CD4-positive, alpha-beta T cell treated with Interferon gamma for 1 hour (primary cell): ENCODE measurements at places on chromosomes 7 and 10.
A peak's percentile ranks its signal among the peaks of the same experiment; 100 is the strongest.

DNA sequence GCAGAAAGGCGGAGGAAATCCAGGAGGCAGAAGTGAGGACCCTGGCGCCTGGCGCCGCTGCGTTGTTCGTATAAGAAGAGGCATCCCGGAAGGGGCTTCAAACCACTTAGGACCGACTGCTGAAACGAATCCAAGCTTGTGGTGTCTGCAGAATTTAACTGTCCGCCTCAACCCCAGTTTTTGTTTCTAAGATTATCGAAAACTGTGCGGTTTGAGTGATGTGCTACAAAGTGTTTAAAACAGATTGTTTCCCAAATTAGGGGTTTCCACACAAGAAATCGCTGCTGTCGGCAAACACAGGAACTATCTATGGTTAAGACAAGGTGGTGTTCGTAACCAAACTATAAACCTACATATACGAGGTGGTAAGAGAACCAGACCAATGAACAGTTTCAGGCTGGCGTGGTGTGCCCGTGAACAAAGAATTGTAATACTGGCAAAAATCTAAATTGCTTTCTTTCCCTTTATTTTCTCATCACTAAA is 835 bp upstream of the DGKI start:
- DNase-seq: no peak

- peak; percentile 49 for DNase-seq
Observed at GRCh38 chr7:151925446-151926335, 30.6 kb upstream of the GALNTL5 start.

GRCh38 chr7:107632492-107632865 is 28.1 kb upstream of the SLC26A4 start:
- DNase-seq: no peak

- no peak for DNase-seq
Observed at GRCh38 chr7:106793015-106793975, 71.8 kb upstream of the PIK3CG start.

DNA sequence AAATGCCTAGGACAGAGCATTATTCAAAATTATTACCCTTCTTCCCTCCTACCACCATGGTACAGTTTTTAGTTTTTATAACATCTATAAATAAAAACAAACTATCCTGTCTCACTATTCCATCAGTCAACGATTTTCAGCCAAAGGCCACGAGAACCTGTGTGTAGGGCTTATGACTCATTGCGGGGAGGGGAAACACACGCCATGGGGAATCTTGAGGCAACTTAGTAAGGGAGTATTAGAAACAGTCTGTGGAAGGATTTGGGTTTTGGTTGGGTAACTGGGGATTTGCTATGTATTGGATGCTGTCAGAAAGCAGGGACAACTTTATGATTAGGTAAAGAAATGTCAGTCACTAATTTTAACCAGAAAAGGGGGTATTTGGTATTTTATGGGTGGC is 14.7 kb downstream of the GPR141 start:
- DNase-seq: no peak

DNA sequence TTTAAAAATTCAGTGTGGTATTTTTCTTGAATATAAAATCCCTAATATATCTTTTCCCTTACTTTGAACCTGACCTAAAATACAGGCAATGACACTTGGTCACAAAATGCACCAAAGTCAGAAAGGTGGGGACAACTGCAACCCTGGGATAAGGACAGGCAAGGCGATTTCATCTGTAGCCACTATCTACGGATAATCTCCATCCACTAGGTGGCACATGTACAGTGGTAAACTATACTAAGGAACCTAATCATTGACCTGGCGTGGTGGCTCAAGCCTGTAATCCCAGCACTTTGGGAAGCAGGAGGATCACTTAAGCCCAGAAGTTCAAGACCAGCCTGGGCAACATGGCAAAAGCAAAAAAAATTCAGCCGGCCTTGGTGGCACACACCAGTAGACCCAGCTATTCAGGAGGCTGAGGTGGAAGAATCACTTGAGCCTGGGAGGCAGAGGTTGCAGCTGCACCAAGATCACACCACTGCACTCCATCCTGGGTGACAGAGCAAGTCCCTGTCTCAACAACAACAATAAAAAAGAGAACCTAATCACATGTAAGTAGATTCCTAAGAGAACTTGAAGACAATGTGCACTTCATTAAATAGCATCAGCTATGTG is 98.9 kb downstream of the KMT2C start:
- DNase-seq: no peak

- DNase-seq: no peak
Observed at GRCh38 chr10:123272171-123272570, 118.0 kb downstream of the BUB3 start.

GRCh38 chr7:52735656-52736055 is 299.8 kb upstream of the POM121L12 start:
- DNase-seq: no peak

DNA sequence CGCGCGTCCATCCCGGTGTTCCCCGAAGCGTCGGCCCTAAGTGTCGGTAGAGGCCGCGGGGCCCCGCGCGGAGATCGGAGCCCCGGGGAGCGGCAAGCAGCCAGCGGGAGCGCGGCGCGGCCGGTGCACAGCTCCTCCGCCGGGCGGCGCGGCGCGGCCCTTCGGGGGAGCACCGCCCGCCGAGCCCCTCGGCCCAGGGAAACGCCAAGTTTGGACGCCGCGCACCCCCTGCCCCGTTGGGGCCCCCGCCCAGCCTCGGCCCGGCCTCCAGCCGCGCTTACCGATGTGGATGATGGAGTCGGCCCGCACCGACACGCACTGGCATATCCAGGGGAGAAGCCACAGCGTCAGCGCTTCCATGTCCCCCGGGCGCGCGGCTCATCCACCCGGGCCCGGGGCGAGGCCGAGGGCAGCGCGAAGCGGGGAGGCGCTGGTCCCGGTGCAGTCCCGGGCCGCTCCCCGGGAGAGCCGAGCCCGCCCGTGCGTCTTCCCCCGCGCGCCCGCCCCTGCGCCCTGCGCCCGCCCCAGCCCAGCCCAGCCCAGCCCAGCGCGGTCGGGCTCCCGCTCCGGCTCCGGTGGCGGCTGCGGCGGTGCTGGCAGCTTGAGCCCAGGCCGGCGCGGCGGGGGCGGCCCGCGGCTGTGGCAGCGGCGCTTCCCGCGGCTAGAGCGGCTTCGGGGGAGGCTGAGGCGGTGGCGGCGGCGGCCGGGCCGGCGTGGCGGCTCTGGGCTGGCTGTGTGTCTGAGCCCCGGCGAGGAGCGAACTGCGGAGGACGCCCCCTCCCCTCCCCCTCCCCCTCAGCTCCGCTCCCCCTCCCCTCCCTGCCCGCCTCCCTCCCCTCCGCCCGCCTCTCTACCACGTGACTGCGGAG is at the start of gene GRID1:
GRID1 (minus strand) TSS at position 763 of the 869 bp plus-strand sequence.
- DNase-seq: no peak

GRCh38 chr7:44498230-44498954 is 7.9 kb upstream of the NUDCD3 start:
- DNase-seq: no peak

GRCh38 chr10:69453795-69454194 is 2.5 kb downstream of the TSPAN15 start:
- no peak for DNase-seq

GRCh38 chr10:34899161-34899560 is 84.1 kb upstream of the PARD3 start:
- DNase-seq: no peak

GRCh38 chr7:127953423-127954356 is 77.5 kb downstream of the LRRC4 start:
- no peak for DNase-seq

- DNase-seq: no peak
Observed at GRCh38 chr7:5234852-5235831, 45.1 kb downstream of the WIPI2 start.

- no peak for DNase-seq
Observed at GRCh38 chr7:117085769-117086463, 132.6 kb downstream of the ST7 start.

DNA sequence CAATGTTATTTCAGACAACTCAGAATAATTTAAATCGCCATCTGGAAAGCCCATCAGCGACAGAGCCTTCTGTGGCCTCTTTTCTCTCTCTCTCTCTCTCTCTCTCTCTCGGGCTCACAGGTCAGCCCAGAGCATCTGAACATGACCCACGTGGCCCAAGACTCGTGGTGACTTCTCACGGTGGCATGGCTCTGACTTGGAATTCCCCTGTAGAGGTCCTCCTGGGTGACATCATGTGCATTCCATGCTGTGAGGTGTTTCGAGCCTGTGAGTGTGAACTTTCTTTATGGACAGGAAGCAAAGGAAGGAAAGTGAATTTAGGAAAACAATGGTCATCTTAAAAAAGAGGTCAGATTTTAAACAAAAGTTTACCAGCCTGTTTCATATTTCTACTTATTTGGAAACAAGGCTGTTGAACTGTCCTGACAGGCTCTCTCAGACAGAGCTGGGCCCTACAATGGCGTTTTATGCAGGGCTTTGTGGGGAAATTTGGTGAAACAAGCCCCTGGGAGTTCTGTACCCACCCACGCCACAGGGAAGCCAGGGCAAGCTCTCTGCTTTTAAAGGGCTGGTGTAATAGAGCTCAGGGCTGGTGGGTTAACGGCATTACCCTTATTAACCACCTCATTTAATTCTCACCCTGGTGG is 359.7 kb upstream of the ZNF32 start:
- DNase-seq: no peak

DNA sequence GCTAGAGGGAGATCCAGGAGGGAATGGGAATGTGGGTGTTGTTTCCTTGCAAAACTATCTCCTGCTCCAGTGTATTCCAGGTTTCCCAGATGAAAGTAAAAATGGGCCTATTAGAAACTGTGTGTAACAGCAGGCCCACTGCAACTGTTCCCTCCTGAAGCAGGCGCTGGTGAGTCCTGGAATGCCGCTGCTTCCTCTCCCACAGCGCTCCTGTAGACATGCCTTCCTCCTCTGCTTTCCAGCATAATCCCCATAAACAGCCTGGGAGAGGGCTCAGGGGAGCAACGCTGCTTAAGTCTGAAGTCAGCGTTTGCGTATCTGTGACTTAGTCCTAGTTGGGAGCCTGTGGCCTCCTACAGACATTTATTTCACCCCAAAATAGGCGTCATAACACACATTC is 551.0 kb upstream of the FOXK1 start:
- DNase-seq: no peak

GRCh38 chr10:130656187-130656575 is 520.0 kb downstream of the GLRX3 start:
- DNase-seq: no peak

GRCh38 chr10:3385487-3385886 is 212.9 kb upstream of the PITRM1 start:
- DNase-seq: no peak

DNA sequence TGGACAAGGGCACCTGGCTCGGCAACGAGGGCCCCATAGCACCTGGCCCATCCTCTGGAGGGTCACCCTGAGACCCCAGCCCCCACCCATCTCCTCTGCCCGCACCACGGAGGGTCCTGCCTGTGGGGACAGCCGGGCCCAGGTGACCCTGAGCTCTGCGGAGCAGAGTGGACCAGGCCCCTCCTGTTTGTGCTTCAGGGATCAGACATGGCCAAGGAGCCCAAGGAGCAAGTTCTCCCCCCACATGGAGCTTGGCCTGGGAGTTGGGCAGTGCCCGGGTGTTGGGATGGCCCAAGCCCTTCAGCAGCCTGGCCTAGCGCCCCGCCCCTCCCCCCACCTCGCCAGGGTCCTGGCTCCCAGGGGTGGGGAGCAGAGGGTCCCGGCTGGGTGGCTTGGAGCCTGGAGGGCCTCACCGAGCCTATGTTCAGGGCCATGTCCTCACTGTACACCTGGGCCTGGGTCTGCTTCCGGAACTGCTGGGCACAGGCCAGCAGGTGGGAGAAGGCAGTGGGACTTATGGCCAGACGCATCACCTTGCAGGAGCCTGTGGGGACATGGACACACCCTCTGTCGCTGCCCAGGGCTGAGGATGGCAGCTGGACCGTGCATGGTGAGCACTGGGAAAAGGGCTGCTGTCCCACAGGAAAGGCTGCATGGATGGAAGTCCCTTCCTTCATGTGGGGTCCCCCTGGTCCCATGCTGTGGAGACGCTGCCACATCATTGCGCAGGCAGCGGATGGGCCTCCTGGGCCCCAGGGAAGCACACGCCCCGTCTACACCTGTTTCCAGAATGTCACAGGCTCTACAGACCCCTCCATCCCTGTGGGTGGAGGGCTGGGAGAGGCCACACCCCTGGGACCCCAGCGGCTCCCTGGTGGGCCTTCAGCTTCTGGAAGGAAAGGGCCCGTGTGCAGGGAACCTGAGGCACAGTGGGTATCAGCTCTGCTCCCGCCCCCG is 49.2 kb upstream of the NKX6-2 start:
- no peak for DNase-seq

- DNase-seq: no peak
Observed at GRCh38 chr7:1283337-1283736, 50.7 kb downstream of the UNCX start.

- no peak for DNase-seq
Observed at GRCh38 chr7:133945497-133945896, 181.6 kb upstream of the LRGUK start.

- DNase-seq: no peak
Observed at GRCh38 chr10:43938810-43939209, 290.1 kb upstream of the ZNF32 start.

DNA sequence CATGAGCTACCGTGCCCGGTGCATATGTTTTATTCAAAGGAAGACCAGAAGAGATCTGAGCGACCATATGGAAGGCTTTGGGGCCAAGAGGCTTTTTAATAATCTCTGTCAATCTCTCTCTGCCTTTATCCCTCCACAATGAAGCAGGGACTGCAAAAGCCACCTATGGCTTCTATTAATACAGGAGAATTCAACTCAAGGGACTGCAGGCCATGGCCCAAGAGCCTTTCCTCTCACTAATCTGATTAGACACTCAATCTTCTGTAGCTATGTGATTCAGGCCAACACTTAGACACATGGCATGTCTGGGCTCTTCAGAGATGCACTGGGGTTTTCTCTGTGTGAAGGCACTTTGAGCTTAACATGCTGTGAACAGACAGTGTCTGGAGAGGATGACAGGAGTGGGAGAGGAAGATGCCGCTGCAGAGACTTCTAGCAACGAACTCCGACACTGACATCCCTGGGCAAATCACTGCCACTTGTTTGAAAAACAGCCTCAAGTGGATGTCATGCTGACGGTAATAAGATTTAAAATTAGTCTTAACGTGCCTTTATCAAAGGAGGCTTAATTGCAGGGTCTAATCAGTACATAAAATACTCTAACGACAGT is 114.4 kb upstream of the AOAH start:
- DNase-seq: no peak
